EH (cell line): ENCODE measurements at places on chromosomes 11 and 22.

- DNase-seq, result no peak
Measured at GRCh38 chr11:59966201-59966600, 2.4 kb downstream of the OOSP4A start.

GRCh38 chr11:91396236-91397133 lies 828.1 kb upstream of the FAT3 start:
- no peak for DNase-seq

GRCh38 chr11:110305169-110306018 lies 9.0 kb upstream of the RDX start:
- no peak for DNase-seq

GRCh38 chr11:288478-289397 lies at the start of gene PGGHG:
PGGHG (plus strand) TSS chr11:289126; CDS start chr11:289817, 691 bp downstream.
- DNase-seq, result peak; percentile 76

DNA sequence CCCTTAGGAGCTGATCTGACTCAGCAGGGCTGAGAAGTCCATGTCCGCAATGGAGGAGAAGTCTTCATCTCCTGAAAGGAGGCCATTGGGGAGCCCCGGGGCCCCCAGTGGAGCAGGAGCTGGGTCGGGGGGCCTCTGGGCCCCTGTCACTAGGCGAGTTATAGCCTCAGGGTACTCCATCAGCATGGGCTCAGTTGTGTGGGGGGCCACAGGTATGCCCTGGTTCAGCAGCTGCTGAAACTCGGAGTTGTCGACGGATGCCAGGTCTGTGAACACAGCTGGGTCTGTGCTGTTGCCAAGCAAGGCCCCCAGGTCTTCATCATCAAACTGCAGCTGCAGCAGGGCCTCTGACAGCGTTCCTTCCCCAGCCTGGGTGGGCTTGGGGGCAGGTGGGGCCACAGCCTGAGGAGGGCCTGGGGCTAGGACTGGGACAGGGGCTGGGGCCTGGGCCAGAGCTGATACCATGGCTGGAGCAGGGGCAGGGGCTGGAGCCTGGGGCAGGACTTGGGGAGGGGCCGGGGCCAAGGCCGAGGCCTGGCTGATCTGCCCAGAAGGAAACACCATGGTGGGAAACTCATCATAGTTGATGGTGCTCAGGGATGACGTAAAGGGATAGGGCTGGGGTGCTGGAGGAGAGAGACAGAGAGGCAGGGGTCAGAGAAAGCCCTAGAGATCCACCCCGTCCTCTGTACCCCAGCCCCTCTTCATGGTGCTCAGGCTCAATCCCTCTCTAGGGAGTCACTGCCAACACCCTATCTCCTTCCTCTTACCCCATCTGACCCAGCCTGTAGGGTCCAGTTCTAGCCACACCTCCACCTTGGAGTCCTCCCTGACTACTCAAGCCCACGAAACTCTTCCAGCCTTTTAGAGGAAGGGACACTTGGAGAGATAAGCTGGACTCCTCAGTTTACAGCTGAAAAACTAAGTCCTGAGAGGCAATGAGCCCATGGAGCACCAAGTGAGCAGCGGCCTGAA lies 8.1 kb downstream of the RELA start:
- DNase-seq, result no peak

GRCh38 chr11:120134106-120134930 lies 3.6 kb downstream of the TRIM29 start:
- no peak for DNase-seq

GRCh38 chr22:17748555-17749353 lies 25.5 kb downstream of the BID start:
- DNase-seq, result no peak
